Memory B cell (primary cell): ENCODE measurements at places on chromosomes 3 and 15.

GRCh38 chr3:196555295-196555694, 13.1 kb downstream of the WDR53 start:
- no peak for DNase-seq

GRCh38 chr3:106765342-106765741, 611.9 kb upstream of the CCDC54 start:
- no peak for DNase-seq

DNA sequence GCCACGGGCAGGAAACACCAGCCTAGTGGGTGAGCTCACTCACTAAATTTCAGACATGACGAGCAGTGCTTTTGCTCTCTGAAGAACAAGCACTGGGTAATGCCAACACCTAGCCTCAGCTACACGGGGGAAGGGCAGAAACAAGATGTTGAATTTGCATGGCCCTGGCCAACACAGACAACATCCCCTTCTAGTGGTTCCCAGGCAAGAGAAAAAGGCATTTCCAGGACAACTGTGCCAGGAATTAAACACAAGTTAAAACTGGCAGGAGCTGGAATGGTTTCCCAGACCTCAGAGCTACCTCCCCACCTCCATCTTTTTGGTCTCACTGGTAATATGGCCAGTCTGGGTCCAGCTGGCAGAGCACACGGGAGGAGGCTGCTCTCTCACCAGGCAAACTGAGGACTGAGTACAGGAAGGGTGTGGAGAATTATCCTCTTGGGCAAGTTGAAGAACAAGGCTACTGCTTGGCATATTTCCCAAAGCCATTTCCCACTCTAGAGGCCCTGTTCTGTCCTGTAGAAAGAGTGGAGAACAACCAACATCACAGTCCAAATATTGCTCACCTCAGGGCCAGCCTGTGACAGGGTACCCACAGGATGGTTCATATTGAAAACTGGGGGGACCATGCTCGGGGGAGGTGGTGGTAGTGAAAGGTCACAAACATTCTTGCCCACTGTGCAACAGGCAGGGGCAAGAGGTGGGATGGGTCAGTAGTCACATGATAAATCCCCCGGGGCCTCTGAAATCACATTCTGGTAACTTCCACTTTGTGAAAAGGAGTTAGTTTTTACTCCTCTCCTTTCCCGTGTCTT, 26.5 kb downstream of the TSPAN3 start:
- peak; percentile 9 for DNase-seq

- no peak for DNase-seq
Measured at GRCh38 chr15:76983590-76984375, 11.1 kb upstream of the PSTPIP1 start.

GRCh38 chr3:43212914-43213611, 73.3 kb upstream of the SNRK start:
- no peak for DNase-seq

- no peak for DNase-seq
Measured at GRCh38 chr3:196599734-196600128, 31.3 kb downstream of the FBXO45 start.

- DNase-seq: no peak
Measured at GRCh38 chr15:23877502-23878412, 190.7 kb upstream of the NDN start.
